ENCODE measurements at places on chromosomes 5 and 9. TPM values are rescaled to one million over a fixed set of nuclear protein-coding genes. Genes with fewer than 3 reads are reported as not detected.

IFNA13 gene
- total RNA-seq = not detected

TBC1D13 gene
- 32.8 TPM for total RNA-seq

SV2C gene
- total RNA-seq = 0.05 TPM

SOHLH1 gene
- not detected for total RNA-seq

SRD5A1 gene
- 28.5 TPM for total RNA-seq

CDC42SE2 gene
- 21.6 TPM for total RNA-seq

CCL28 gene
- not detected for total RNA-seq

PTGDS gene
- total RNA-seq = 123 TPM

KCNMB1 gene
- total RNA-seq = 3.5 TPM

LRRC19 gene
- not detected for total RNA-seq

SMIM33 gene
- total RNA-seq = not detected

STC2 gene
- 334 TPM for total RNA-seq

FOXD4L3 gene
- not detected for total RNA-seq

KIAA0825 gene
- 5.0 TPM for total RNA-seq

BTNL3 gene
- not detected for total RNA-seq

ARL14EPL gene
- not detected for total RNA-seq

SLC34A1 gene
- not detected for total RNA-seq

DNAJA1 gene
- 139 TPM for total RNA-seq

PCDHB8 gene
- 1.1 TPM for total RNA-seq

TCF7 gene
- 0.57 TPM for total RNA-seq

DRD1 gene
- total RNA-seq = not detected

PCDHGA2 gene
- 0.21 TPM for total RNA-seq

TTC39B gene
- total RNA-seq = 25.5 TPM
